ENCODE measurements at places on chromosomes 12 and 14.
A peak's percentile ranks its signal among the peaks of the same experiment; 100 is the strongest.

DNA sequence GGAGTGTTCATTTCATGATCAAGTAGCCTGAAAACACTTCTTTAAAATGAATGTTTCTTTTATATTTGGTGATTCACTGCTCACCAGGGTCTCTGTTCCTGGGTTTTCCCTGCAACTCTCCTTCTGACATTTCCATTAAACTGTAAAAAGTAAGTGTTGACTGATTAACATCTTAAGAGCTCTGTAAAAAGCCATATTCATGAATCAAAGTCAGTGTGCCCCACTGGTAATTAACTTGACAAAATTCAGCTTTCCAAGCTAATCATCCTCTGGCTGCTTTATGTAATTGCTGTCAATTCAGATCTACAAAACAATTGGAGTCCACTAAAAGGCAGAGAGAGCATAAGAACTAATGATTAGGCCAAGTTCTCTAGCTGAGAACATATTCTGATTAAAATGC, 41.6 kb downstream of the CNTN1 start:
- no peak for DNase-seq

- DNase-seq, result peak; percentile 49
Measured at GRCh38 chr14:101235335-101236103, 325.8 kb upstream of the DIO3 start.

- DNase-seq, result no peak
Measured at GRCh38 chr14:24597403-24597802, 12.1 kb downstream of the GZMH start.

DNA sequence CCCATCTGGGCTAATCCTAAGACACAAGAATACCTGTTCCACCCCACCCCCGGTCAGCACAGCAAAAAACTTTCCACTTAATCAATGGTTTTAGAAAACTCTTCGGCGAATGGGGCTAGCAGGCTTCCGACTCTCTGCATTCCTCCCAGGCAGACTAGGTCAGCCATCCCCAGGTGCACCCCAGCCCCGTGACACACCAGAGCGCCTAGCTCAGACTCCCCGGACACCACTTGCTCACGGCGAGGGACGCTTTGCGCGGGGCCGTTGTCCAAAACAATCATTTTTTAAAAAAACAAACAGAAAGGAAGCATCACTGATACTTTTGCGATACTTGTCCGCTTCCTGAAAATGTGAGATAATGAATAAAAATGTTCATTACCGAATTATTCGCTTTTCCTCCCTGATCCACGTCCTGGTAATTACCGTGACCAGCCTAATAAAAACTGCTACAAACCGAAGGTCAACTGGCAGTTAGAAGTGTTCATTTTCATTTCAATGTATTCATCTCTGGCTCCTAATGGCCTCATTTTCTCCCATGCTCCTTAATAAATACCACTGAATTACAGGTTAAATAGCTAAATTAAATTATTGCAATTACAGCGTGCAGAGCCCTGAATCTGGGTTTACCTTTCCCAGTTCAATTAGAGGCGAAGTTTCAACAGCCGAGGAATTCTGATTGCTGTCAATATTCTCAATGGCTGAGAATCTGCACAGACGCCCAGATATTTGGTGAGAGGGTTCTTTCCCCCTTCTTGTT, 73.1 kb downstream of the BCL11B start:
- DNase-seq, result no peak

DNA sequence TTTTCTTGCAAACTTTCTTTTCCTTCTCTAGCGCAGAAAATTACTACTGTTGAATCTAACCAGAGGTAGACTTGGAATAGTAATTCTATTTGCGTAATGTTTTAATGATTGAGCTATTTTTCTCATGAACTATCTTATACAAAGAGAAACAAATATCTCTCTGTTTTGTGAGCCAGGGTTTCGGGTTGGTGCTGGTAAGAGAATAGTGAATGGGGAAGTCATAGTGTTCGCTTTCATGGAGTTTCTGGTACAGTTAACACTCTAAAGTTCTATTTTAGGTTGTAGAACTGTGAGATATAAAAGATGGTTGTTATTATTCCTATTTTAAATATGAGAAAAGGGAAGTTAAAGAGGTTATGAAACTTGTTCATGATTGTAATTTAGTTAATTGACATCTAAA, 6.6 kb downstream of the CLEC1B start:
- no peak for DNase-seq

DNA sequence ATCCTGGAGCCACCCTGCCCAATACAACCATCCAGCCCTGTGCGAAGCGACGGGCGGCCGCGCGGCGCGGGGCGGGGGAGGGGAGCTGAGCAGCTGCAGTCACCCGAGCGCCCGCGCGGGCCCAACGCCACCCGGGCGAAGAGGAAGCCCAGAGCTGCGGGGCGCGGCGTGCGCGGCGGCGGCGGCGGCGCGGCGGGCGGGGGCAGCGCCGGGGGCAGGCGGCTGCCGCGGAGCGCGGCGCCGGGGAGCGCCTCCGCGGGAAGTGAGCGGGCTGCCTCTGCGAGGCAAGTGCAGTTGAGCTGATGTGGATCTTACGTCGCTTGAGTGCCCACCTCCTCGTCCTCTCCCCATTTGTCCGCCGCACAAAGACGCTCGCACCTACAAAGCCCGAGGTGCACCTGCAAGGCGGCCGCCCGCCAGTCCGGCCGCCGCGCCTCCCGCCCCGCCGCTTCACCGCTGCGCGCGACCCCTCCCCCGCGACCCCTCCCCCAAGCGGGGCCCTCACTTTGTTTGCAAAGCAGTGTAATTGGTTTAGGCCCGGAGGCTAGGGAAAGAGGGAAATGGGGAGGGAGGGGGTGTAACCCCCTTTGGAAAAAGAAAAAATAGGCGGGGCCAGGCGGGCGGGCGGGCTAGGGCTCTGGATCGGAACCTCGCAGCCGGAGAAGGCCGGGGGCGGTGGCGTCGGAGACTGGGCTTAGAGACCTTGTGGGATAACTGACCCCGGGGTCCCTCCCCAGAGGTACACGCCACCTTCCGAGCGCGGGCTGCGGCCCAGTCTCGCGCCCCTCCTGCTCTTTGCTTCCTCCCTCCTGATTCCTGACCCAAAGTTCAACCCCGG, at the start of the genes FOXA1 and TTC6:
TSS of gene FOXA1 (minus strand) at position 279 of the 838 bp plus-strand sequence. CDS start at position 2, 277 bp downstream.
TSS of gene TTC6 (plus strand) at position 659 of the 838 bp plus-strand sequence. CDS start 26,436 bp downstream, outside the sequence.
- DNase-seq, result peak; percentile 18

GRCh38 chr12:8860165-8860961, 37.9 kb downstream of the A2ML1 start:
- DNase-seq, result peak; percentile 23

DNA sequence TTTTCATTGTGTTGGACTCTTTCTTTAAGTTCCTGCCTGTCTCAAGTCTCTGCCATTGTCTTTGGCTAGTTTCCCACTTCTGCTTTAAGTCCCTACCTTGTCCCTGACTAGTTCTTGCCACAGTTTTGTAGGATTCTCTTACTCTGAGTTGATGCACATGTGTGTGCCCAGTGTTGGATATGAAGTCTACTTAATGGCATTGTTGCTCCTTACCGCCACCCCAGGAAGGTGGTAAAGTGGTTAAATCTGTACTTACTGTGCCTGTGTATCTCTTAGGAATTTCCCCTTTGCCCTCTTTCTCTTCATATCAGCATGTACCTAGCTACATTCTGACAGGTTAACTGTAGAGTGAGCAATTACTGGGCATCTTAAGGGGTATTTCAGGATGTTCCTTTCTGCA, 227.1 kb downstream of the NUBPL start:
- DNase-seq, result no peak

DNA sequence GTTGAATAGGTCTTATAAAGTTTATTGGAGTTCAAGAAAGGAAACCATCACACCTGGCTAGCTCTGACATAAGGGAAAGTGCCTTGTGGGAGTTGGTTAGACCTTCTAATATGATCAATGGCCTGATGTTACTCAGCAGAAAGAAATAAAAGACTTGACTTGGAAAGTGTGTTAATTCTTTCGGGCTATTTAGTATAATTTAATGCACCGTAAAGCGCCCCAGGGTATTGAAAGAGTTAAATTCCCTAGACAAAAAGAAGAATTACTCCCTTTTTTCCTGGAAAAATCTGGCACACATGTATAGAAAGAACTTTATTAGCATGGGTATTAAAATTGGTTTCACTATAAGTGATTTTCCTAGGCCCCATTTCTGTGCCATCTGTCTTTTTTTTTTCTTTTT, 1125.7 kb upstream of the FLRT2 start:
- no peak for DNase-seq

DNA sequence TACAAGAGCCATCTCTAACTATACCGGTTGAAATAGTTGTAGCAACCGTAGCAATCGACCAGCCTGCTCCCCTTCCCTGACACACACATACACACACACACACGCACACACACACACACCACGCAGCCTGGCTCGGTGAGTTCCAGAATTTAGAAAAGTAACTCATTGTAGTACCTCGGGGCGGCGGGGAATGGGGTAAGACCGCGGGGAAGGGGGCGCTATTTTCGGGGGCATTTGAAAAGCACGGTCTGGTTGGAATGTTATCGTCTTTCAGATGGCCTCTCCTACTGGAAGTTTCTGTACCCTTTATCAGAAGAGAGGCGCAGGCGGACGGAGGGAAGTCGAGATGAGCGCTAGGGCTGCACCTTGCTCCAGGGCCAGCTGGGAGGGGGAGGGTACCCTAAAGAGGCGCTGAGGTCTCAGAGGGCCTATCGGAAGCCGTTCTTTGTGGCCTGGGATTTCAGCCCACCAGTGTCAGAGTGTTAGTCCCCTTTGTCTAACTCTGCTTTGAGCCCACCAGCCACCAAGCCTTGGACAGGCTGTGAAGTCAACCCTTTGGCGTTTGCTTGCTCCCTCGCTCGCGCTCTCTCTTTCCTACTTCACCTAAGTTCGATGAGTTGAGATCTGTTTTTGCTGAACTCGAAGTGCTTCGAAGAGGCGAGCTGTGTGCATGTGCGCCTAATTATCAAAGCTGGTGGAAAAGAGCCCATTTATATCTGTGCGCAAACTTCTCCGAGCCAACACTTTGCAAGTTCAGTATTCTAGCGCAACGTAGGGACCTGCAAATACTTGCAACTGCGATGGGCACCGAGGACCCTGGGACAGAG, 837 bp downstream of the COL2A1 start:
- no peak for DNase-seq

GRCh38 chr14:99592933-99593753, 10.9 kb downstream of the CCDC85C start:
- DNase-seq, result no peak

GRCh38 chr12:5888816-5889315, 56.2 kb downstream of the ANO2 start:
- DNase-seq, result no peak

DNA sequence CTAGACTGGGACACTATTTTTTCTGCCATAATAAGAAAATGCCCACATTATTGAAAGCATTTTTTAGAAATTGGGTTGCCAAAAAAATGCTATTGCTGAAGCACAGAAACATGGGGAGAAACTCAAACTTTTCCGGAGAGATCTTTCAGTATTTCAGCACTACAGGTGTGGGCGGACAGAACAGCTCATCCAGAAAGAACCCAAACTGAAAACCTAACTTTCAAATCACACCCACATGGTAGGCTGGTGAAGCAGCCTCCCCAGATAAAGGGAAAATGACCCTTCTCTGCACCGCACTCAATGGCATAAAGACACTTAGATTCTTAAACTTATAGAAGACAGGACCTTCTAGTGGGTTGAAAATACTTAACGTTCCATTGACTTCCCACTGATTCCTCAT, 62.3 kb upstream of the TMPO start:
- DNase-seq, result no peak

DNA sequence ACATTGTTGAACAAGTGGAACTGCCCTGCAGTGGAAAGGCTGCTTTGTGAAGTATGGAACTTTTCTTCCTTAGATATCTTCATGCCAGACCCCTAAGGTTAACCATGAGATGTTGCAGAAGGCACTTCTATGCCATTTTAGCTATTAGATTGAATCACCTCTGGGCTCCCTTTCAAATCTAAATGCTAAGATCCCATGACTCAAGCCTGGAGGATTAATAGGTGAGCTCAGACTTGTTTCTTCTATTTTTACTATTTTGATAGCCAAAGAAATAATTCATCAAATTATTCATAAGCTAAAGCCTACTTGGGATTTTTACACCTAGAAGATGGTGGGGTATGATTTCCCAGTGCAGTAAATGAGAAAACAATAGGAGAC, 64.3 kb downstream of the DAD1 start:
- no peak for DNase-seq

DNA sequence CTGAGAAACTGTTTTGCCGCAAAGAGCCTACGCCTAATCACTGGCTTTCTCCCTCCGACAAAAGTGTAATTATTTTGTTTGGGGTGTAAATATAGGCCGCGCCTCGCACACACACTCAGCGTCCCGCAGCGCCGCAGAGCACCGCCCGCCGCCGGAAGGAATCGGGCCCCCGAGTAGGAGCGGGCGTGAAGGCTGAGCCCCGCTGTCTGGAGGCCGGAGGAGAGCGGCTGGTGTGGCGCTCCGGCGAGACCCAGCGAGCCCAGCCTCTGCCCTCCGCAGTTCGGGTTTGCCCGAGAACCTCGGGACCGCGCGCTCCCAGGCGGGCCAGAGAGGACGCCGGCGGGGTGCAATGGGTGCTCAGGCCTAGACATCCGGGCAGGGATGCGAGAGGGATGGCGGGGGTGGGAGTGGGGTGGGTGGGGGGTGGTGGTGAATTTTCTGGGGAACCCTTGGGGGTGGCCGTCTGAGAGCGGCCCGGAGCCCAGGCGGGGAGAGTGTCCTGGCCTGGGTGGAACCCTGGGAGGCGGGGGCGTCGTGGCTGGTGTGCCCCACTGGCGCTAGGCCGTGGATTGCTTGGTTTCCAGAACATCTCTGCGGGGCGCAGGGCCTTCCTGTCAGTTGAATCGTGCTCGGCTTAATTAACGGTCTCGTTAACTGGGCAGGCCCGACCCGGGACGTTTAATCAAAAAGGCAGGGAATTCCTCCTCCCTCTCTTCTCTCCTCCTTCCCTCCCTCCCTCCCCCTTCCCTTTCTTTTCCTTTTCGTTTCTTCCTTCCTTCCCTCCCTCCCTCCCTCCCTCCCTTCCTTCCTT, 4.7 kb upstream of the LHX5 start:
- no peak for DNase-seq

- DNase-seq, result no peak
Measured at GRCh38 chr12:124147575-124147974, 147.3 kb upstream of the RFLNA start.

DNA sequence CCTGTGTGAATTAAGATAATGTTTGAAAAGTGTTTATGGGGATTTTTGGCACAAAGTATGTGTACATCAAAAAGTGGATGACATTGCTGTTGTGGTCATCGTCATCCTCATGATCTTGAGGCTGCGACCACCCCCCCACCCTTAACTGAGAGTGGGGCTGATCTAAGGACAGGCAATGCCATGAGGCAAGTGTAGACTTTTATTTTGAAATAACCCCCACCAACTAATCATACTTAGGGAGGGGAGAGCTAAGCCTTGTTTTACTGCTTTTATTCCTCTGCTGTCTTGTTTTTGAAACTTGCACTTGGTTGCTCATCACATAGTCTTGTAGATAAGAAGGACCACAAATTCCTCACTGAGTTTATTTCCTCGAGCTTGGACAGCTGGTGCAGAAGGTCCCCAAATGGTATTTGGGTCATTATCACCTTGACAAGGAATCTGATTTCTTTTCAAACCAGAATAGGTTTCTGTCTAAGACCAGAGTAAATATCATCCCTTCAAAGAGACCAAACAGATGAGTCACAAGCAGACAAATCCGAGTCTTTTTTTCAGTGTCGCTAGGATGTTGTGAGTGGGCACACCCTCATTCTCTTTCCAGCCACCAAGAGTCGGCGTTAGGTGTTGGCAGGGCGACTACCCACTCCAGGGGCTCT, 23.9 kb upstream of the SMOC1 start:
- DNase-seq, result no peak

GRCh38 chr14:69241577-69241976, 18.4 kb upstream of the GALNT16 start:
- DNase-seq, result no peak

- DNase-seq, result no peak
Measured at GRCh38 chr12:96056646-96057455, 21.5 kb upstream of the LTA4H start.

GRCh38 chr12:13000925-13001774, 1.1 kb upstream of the HEBP1 start:
- DNase-seq, result no peak
